ENCODE measurements at places on chromosomes 16 and 17. TPM values are rescaled to one million over a fixed set of nuclear protein-coding genes. Genes with fewer than 3 reads are reported as not detected.

DNA sequence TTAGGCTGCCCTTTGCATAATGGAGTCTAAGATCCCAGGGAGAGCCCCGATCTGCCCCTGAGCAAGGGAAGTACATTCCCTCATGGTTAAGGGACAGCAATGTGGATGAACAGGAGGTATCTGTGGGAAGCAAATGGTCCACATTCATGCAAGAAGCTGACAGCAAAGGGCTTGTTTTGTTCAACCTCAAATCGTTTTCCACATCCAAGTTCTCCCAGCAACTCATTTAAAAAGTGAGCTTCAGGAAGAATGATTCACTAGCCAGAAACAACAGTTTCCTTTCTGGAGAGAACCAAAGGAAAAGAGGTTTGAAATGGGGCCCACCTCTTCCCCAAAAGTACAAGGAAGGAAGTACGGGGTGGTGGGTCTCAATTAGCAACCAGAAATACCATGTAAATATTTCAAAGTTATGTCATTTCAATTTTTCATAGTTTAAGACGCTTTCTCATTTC lies 9.4 kb downstream of the HSPB9 start:
- DNase-seq: no peak

DNA sequence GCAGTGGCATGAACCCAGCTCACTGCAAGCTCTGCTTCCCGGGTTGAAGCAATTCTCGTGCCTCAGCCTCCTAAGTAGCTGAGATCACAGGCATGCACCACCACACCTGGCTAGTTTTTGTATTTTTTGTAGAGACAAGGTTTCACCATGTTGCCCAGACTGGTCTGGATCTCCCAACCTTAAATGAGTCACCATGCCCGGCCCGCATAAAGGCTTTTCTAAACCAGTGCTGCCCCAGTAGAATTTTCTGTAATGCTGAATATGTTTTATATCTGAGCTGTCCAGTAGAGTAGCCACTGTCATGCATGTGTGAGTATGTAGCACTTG lies 36.9 kb upstream of the WSB1 start:
- DNase-seq: no peak

DNA sequence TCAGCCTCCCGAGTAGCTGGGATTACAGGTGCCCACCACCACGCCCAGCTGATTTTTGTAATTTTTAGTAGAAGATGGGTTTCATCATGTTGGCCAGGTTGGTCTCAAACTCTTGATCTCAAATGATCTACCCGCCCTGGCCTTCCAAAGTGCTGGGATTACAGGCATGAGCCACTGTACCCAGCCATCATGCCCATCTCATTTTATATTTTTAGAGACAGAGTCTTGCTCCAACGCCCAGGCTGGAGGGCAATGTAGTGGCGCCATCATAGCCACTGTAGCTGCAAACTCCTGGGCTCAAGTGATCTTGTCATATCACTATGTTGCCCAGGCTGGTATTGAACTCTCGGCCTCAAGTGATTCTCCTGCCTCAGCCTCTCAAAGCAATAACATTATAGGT lies 43.2 kb upstream of the TRAP1 start:
- no peak for DNase-seq

Gene CMTM2
- not detected for total RNA-seq

Gene GLP2R
- total RNA-seq: 7.4 TPM

Gene SLC6A2
- total RNA-seq: not detected
